T-cell (primary cell): ENCODE measurements at places on chromosomes 11 and 22. TPM values are rescaled to one million over a fixed set of nuclear protein-coding genes. Genes with fewer than 3 reads are reported as not detected.

- H3K4me1 ChIP-seq, result no peaks in the 10 kb centered on the region
- no peak overlapping the region for H3K4me3 ChIP-seq
- no peaks in the 10 kb centered on the region for H3K36me3 ChIP-seq
- H3K27ac ChIP-seq, result no peak overlapping the region
Observed at GRCh38 chr11:134537296-134537695, 125.3 kb upstream of the B3GAT1 start.

- H3K4me3 ChIP-seq, result no peak overlapping the region
- H3K27ac ChIP-seq, result no peak overlapping the region
- H3K4me1 ChIP-seq, result peaks cover 10% of the 10 kb centered on the region
- H3K27me3 ChIP-seq, result no peaks in the 10 kb centered on the region
- no peaks in the 10 kb centered on the region for H3K36me3 ChIP-seq
- no peak for DNase-seq
Observed at GRCh38 chr11:95435192-95435591, 204.2 kb upstream of the SESN3 start.

DNA sequence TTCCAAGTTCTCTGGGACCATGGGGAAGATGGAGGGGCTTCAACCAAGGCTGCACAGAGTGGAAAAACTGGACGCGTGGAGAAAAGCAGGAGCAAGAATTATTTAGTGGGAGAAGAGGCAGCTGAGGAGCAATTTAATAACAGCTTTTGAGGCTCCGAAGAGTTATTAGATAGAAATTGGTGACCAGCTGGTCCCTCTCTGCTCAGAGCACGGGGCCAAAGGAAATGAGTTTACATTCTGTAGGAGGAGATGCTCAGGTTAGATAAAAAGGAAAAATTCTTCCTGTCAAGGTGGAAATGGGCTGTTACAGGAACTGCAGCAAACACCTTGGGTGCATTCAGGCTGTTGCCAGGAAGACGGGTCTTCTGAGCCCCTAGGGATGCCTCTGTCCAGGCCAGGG, 47.0 kb upstream of the GALNT18 start:
- peaks cover 26% of the 10 kb centered on the region for H3K27me3 ChIP-seq
- no peak overlapping the region for H3K27ac ChIP-seq
- DNase-seq, result no peak
- H3K4me1 ChIP-seq, result no peaks in the 10 kb centered on the region
- no peak overlapping the region for H3K4me3 ChIP-seq

GRCh38 chr22:44337678-44338004, 24.9 kb upstream of the SHISAL1 start:
- no peaks in the 10 kb centered on the region for H3K4me1 ChIP-seq
- DNase-seq, result no peak
- H3K27ac ChIP-seq, result no peak overlapping the region
- no peaks in the 10 kb centered on the region for H3K36me3 ChIP-seq
- H3K4me3 ChIP-seq, result no peak overlapping the region
- peaks cover 45% of the 10 kb centered on the region for H3K27me3 ChIP-seq

DNA sequence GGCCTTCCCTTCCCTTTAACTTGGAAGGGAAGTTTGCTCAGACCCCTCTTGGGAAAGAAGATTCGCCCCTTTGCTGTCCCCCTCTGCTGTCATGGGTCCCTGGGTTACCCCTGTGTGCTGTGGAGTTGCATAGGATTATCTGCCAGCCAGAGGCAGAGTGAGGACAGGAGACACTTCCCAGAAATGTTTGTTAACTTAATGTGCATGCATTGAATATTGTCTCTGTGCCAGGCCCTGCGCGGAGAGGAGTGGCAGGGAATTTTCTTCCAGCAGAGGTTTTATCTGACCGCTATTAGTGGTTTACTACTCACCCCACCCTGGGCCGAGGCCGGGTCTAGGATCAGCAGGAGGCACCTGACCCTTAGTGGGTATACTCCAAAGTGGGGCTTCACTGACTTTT, 894.8 kb downstream of the TBC1D22A start:
- peaks cover 13% of the 10 kb centered on the region for H3K27me3 ChIP-seq
- H3K27ac ChIP-seq, result no peak overlapping the region
- DNase-seq, result no peak
- no peaks in the 10 kb centered on the region for H3K4me1 ChIP-seq
- H3K36me3 ChIP-seq, result no peaks in the 10 kb centered on the region

DNA sequence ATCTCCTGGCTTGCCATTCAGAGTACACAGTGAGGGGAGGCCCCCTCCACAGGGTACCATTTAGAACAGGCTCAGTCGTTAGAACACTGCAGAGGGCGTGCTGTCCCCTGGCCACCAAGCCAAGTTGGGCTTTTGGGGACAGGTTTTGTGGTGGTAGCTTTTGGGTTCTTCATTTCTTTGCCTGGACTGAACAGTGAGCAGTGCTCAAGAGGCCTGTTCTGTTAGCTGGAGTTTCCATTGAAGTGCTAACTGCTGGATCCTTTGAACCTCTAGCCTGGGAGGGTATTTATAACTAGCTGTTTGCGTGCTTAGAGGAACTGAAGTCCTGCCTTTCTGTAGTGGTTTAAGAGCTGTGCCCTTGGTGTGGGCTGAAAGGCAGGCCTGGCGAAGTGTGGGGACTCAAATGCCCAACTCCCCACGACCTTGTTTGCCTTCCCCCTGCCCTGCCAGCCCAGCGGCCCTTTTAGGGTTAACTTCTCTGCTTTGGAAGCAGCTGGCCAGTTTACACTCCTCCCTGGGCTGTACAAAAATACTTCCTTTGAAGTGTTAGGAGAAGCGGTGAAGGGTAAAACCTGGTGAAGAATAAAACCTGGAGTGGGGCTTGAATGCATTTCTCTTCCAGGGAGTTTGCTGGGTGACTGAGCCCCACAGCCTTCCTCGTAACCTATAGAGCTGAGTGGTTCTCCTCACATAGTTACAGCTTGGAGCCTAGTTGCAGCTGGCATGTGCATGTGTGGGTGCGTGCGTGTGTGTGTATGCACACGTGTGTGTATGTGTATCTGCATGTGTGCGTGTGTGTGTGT, 34.6 kb downstream of the ZNRF3 start:
- no peaks in the 10 kb centered on the region for H3K36me3 ChIP-seq
- H3K4me1 ChIP-seq, result no peaks in the 10 kb centered on the region
- no peak overlapping the region for H3K27ac ChIP-seq
- H3K27me3 ChIP-seq, result peaks cover 20% of the 10 kb centered on the region
- H3K4me3 ChIP-seq, result no peak overlapping the region

DNA sequence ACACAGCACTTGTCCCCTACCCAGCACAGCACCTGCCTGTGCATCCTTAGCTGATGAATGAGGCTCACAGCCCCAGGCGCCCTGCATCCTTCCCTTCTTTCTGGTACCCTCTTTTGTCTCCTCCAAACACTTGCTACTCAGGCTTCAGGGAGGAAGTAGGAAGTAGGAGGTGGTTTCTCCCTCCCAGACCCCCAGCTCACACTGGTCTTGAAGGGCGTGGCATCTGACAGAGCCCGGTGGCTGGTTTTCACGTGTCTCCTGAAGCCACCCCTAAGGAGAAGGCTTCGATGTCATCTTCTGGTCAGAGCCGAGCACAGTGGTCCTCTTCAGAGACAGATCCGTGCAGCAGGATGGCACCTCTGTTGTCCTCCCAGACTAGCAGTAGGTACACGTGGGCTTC, 109.8 kb downstream of the PTPRJ start:
- no peaks in the 10 kb centered on the region for H3K27me3 ChIP-seq
- no peak for DNase-seq
- peaks cover 33% of the 10 kb centered on the region for H3K4me1 ChIP-seq
- H3K4me3 ChIP-seq, result no peak overlapping the region

Gene MRGPRE
- total RNA-seq, result not detected

Gene OR8U1
- not detected for total RNA-seq

Gene TMEM25
- total RNA-seq, result 25.3 TPM

Gene RAB30
- total RNA-seq, result 19.8 TPM

Gene SMIM35
- total RNA-seq, result 0.36 TPM
